ENCODE measurements at places on chromosomes 6 and 20.

GRCh38 chr20:2399390-2399789 lies 18.7 kb downstream of the TGM6 start:
- DNase-seq = no peak

DNA sequence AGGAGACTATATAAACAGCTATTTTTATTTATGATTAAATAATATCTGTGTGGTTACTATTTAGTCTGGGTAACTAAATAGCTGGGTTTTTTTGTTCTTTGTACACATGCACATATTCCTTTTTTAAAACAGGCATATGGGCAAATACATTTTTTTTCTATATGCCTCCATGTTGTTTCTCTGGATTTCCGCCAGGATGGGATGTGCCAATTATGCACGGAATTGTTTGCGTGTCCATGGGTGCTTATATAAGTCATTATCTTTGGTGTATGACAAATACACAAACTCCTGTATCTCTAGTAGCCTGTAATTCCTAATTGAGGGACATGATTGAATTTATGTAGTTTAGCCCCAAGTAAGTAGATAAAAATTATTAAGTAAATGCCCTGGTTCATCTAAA lies 226.9 kb downstream of the BCKDHB start:
- DNase-seq = no peak

DNA sequence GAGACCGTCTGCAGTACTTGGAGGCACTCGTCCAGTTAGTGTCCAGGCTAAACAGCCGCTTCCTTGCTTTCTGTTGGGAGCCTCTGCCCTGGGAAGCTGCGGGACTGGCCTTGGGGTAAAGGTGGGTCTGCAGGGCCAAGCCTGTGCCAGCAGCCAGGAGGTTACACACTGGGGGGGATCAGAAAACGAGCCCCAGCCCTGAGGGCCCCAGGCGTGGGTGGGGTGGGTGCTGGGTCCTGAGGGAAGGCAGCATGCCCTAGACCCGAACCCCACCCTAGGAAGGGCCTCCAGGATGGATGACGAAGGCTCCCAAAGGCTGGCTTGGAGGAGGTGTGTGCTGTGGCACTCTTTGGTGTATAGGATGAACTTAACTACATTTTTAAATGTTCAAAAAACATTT lies 335.2 kb downstream of the ZFAND3 start:
- DNase-seq = no peak

GRCh38 chr6:119800526-119800925 lies 451.0 kb upstream of the MAN1A1 start:
- DNase-seq = no peak

- no peak for DNase-seq
These were observed 326.5 kb upstream of the RUNX2 start for GRCh38 chr6:45001663-45002062.

DNA sequence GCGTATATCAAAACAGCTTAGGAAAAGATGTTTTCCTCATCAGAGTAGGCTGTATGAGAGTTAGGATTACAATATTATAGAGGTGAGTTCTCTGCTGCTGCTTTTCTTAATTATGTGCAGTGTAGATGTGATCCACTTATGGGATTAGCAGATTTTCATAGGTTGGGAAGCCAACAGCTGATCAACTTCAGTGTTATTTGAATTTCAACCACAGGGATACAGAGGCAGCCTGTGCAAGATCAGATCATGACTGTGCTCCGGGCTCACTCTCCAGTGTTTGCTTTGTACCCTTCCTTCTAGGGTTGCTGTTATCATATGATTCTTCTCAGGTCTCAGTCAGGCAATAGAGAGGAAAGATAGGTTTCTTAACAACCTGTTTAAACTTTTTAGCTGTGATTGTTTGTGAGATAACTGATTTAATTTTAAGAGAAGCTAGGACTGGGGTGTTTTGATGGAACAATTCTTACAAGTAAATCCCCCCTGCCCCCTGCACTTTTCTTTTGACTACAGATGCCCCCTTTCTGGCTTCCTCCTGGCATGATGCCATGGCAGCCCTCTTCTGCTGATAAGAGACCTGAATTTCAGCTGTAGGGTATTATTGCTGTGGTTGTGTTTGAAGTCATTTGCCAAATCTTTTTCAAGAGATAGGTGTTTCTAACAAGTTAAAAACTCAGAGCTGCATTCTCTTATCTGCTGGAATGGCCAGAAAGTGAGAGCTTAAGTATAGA lies 8.5 kb downstream of the RNF8 start:
- DNase-seq = no peak

DNA sequence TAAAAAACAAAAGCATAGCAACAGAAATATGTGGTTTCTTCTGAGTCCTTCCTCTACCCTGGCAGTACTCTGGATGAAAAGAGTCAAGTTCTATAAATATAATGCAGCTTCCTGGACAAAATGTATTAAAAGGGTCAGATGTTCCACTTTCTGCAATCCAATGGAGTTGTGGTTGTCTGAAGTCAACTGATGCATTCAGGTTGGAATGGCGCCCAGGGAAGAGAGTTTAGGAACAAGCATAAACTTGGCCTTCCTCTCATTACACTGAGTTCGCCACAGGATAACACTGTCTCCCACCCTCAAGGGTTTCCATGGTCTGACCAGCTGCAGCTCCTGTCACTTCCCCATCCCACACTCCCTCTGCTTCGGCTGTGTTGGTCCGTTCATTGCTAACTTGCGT lies 66.4 kb downstream of the PLEKHG1 start:
- DNase-seq = no peak

GRCh38 chr20:2528671-2529271 lies 7.6 kb upstream of the TMC2 start:
- DNase-seq = no peak
